ENCODE measurements at places on chromosomes 6 and 20.

DNA sequence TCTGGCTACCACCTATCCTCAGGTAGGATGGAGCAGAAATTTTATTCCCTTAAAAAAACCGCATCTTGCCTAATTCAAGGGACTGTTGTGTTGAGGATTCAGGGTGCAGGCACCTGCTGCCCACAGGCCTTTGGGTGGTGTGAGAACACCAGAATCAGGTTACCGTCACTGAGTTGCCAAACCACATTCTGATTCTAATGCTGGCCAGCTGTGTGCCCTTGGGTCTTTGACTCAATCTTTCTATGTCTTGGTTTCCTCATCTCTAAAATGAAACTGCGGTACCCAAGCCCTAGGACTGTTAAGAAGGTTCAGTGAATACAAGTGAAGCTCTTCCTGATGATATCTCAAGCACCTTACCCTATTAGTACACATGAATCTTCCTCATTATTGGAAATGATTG lies 827.3 kb downstream of the DHX35 start:
- DNase-seq: no peak

DNA sequence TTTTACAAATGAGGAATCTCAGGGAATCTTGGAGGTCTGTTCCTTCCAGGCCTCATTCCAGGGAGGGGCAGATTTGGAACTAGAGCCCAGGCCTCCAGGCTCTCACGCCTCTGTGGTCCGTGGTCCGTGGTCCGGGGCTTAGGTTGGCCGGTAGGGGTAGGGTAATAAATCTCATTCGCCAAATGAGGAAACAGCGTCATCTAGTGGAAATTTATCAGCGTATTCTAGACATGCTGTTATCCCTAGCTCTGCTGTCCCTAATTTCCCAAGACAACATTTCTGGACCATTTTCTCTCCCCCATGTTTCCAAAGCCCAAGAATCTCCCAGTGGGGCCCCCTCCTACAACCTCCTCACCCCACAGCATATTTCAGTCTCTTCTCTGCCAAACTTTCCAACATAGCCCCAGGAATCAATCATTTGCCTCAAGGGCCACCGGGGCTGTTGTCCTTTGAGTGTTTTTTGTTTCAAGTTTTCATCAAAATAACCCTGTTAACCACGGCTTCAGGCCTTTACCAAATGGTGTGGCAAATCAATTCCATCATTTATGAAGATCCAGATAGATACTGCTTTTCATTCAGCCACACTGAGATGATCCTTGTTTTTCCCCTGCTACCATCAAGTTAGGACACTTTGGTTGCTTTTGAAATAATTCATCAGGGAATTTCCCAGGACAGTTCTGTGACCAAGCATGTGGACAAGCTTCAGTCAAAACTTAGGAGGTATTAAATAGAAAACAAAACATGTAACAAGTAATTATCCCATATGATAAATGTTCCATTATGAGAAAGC lies 126.8 kb downstream of the ALDH8A1 start:
- peak; percentile 92 for DNase-seq

DNA sequence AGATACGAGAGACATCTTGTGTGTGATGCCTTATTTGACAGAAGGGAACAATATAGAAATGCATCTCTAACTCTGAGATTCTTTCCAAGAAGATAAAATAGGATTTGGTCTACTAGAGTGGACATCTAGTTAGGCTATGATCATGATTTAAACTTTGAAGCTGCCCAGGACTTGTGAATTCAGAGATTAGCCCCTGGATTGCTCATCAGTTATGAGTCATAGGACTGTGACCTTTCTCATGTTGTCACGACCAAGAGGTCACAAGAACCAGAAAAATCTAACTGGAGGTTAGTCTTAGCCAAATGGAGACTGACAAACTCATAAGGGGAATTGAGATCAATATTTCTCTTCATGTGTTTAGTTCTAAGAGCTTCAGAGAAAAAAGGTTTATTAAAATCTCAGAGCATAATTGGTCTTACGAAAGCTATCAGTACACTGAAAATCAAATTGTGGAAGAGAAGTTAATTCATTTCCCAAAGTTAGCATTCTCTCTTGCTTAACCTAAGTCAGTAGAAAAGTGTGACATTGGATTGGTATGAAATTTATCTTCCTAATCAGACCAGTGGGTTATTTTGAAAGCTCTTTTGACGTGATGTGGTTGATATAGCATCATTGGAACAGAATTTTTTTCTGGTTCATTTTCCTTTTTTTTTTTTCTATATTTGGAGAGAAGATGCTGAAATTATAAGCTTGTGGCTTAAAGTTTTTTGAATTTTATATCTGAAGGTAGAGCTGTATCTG lies 245.7 kb downstream of the RNF144B start:
- peak; percentile 59 for DNase-seq

DNA sequence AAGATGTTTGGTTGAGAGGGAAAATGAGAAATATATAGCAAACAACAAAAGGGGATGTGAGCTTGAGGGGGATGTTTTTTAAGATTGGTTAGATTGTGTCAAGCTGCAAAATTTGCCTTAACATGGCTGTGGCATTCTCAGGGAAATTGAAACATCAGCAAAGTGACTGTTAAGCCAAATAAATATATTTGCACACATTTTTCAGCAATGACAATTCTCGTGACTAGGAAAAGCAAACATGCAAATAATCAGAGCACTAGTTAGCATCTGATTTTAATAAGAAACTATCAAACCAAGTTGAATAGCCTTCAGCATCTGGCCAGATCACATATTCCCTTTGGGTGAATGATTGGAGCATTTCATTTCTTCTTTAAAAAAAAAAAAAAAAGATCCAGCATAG lies 262.8 kb downstream of the TBC1D7 start:
- no peak for DNase-seq

GRCh38 chr6:76592566-76592965 lies 520.1 kb upstream of the IMPG1 start:
- DNase-seq: no peak

DNA sequence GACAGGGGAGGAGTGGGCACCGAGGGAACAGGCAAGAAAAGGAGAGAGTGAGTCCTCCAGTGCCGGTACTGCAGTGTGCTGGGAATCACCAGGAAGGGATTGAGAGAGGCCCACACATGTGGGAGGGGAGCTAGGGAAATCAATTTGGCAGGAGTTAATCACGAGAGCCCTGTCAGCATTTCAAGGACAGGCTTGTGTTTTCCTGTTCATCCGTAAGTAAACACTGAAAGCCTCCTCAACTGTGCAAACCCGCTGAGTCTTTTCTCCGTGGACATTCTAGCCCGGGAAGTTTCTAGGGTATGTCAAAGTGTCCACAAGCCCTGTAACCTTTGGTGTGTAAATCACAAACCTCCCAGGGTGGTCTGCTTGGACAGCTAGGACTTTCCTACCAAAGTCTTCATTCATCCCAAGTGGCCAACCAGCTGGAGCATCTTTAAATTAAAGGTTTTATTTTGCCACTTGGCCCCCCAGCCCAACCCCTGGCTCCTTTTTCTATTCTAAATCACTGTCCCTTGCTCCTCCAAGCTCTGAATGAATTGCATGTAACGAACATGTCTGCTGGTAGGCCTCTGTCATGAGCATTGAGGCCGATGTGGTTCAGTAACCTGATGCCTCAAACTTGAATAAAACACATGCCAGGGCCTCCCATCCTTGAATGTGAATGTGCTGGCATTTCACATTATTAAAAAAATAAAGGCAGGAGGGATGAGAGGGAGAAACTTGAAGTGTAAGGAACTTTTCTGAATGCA lies 149.1 kb downstream of the ZNF217 start:
- DNase-seq: peak; percentile 10

GRCh38 chr20:33981964-33982363 lies 11.7 kb upstream of the RALY start:
- no peak for DNase-seq

GRCh38 chr6:165877192-165877591 lies 214.2 kb upstream of the PDE10A start:
- DNase-seq: no peak

DNA sequence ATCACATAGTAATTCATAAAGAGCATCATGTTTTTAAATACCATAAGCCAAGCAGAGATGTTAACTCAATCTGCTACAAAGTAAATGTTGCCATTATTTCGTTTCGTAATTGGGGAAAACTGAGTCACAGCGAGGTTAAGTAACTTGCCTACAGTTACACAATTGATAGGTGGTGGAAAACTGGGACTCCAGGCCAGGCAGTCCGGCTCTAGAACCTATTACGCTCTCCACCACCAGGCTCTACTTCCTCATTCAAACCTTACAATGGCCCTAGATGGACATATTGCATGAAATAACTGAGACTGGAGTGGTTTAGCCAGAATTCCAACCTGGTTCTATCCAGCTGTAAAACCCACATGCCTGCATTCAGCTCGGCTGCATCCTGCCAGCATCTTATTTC lies 58.2 kb downstream of the LINC00237 start:
- no peak for DNase-seq
